ENCODE measurements at places on chromosomes 1 and 21.

DNA sequence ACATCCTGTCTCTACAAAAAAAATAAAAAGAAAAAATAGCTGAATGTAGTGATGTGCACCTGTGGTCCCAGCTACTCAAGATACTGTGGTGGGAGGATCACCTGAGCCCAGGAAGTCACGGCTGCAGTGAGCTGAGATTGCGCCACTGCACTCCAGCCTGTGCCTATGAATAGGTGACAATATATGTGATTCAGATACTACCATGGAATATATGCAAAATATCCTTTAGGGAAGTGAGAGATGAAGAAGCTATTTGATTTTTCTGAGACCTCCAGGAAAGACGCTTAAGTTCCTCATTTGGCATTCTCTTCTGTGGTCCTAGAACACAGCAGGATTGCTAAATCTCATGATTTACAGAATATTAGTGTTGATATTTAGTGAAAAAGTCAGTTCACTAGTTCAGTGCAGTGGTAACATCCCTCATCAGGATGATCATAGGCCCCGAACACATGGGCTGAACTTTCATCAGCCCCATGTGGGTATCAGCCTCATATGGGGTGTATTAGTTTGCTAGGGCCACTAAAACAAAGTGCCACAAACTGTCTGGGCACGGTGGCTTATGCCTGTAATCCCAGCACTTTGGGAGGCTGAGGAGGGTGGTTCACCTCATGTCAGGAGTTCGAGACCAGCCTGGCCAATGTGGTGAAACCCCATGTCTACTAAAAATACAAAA lies 6.0 kb upstream of the VASH2 start:
- no peak for DNase-seq

- no peak for DNase-seq
Observed at GRCh38 chr1:153485863-153486262, 25.4 kb upstream of the S100A7 start.

DNA sequence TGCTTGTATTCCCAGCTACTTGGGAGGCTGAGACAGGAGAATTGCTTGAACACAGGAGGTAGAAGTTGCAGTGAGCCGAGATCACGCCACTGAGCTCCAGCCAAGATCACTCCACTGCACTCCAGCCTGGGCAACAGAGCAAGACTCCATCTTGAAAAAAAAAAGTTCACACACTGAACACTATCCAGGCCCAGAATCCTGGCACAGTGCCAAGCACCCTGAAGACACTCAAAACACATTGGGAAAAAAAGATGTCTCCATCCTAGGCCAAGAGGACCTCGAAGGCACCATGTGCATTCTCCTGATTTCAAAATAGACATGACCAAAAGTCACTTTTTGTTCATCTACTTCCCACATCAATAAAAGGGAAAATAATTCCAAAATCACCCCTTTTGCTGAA lies 38.7 kb downstream of the SLC9A1 start:
- DNase-seq = no peak

DNA sequence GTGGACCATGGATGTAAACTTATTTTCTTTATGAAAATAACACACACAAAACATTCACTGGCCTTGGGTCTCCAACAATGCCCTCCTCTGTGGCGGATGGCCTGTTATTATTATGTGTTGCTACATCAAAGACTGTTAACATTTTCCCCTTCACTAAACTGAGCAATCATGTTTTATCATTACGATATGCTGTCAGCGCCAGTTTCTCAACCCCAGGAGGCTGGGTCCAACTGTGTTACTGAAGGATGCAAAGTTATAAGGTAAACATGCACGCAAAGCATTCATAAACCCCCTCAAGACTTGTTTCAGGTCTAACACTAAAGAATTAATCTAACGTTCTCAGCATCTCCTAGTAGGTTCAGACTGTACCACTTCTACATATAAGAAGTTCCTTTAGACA lies 6.0 kb upstream of the DUSP10 start:
- DNase-seq = no peak

- DNase-seq = no peak
Observed at GRCh38 chr1:223136086-223136485, 7.0 kb downstream of the TLR5 start.

GRCh38 chr1:15765495-15766194 lies 7.0 kb downstream of the FBLIM1 start:
- no peak for DNase-seq

GRCh38 chr1:112599477-112599876 lies 19.5 kb downstream of the ST7L start:
- DNase-seq = no peak

DNA sequence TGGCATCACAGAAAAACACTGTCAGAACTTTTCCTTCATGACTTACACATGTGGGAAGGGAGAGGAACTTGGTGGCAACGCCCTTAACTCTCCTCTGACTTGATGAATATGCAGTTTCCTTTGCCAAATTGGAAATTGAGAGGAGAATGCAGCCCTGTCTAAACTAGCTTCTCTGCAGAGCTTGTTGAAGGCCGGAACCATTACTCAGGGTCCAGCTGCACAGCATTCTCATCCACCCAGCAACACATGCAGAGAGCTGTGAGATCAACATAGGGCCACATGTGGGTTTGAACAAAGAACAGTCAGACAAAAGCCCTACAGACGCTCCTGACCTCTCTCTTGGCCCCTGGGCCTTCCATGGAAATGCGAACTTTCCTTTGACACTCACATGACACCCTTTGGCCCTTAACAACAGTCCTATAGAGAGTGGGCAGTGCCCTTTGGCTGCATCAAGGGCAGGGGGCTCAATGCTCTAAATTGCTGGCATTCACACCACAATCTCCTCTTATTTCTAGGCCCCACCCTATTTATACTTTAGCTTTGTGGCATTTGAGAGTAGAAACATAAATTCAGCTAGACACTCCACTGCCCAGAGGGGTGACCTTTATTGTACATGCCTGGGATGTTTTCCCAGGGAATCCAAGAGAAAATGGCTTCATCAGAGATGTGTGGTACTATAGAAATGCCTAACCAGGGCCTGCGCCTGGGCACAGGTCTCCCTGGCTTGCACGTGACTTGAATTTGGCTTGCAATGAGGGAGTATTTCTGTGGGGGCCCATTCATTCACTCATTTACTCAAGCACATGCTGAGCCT lies 64.4 kb downstream of the CDC7 start:
- no peak for DNase-seq

DNA sequence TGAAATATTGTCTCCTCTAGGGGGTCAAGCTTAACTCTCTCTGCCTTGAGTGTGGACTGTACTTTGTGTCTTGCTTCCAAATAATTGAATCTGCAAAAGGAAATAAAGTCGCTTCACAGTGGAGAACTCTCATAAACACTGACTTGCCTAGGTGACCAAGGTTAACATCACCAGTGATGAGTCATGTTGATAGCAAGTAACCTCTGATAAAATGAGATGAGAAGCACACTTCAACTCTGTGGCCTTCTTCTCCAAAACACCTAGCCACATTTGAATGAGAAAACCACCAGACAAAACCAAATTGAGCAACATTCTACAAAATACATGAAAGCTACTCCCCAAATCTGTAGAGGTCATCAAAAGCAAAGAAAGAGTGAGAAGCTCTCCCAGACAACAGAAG lies 37.6 kb downstream of the PDE4B start:
- no peak for DNase-seq

DNA sequence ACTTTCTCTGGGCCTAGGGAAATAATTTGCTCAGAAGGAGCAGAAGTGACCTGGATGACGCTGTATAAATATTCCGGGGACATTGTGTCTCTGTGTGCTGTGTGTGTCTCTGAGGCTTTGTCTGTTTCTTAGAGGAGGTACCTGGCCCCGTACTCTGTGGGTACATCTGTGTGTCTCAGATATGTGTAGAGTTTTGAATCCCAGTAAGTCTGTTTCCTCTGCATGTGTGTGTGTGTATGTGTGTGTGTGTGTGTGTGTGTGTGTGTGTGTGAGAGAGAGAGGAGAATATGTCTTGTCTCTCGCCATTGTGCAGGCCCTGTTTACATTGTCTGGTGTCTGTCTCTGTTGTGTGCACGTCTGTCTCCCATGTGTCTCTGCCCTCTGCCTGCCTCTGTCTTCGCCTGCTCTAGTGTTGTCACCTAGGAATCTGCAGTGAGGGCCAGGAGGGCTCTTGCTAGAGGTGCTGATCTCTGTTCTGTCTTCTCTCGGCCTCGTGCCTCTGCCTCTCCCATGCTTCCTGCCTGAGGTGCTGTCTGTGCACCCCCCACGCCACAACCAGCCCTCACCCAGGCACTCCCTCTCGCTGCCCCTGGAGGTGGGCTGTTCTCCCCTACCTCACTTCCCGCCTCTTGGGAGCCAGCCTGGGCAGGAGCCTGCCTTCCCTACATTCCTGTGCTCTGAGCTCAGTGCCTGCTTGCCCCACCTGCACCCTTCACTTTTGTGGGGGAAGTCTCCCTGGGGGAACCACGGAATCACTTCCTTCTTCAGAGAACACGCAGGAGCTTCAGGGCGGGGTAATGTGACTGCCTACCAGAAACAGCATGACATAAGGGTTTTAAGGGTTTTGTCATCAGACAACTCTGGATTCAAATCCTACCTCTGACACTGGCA lies 5.9 kb downstream of the MAP7D1 start:
- DNase-seq = peak; percentile 61

GRCh38 chr1:145751491-145752037 lies 32.3 kb downstream of the CD160 start:
- no peak for DNase-seq

GRCh38 chr1:85566890-85567289 lies 13.7 kb upstream of the CCN1 start:
- DNase-seq = no peak

- no peak for DNase-seq
Observed at GRCh38 chr1:53506355-53507050, 47.3 kb downstream of the DMRTB1 start.

DNA sequence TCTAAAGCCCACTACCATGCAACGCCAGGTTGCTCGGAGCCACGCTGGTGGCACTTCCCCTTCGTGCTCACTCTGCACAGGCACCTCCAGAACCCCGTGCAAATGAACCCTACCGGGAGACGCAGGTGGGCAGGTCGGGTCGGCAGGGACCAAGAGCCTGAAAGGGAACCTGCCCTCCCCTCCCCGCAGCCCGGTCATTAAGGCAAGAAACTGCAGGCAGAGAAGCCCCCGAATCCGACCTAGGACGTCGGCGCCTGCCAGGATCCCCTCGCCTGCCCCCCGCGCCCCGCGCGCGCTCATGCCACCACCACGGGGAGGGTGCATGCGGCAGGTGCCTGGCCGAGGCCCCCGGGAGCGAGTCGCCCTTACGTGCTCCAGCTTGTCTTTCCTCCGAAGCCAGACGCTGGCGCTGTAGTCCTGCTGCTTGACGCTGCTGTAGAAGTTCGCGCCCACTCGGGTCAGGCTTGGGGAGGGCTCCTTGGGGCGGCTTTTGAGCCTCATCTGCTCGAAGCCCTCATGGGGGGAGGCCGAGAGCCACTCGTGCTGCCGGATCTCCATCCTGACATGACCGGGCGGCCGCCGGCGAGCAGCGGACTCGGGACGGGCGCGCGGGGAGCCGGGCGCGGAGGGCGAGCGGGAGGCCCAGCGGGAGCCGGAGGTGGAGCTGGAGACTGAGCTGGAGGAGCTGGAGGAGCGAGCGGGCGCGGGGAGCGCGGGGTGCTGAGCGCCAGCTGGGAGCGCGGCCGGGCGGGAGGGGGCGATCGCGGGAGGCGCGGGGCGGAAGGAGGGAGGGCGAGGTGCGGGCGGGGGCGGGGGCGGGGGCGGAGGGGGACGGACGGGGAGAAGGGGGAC lies 552 bp downstream of the PLD5 start:
- DNase-seq = no peak

DNA sequence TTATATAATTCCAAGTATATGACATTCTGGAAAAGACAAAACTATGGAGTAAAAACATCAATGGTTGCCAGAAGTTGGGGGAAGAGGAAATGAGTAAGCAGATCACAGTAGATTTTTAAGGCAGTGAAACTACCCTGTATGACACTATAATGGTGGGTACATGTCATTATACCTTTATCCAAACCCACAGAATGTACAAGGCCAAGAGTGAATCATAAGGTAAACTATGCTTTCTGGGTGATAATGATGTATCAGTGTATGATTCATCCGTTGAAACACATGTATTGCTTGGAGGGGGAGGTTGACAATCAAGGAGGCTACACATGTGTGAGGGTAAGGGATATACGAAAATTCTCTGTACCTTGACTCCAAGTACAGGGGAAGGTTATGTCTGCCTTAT lies 862.7 kb downstream of the PLA2G4A start:
- no peak for DNase-seq

DNA sequence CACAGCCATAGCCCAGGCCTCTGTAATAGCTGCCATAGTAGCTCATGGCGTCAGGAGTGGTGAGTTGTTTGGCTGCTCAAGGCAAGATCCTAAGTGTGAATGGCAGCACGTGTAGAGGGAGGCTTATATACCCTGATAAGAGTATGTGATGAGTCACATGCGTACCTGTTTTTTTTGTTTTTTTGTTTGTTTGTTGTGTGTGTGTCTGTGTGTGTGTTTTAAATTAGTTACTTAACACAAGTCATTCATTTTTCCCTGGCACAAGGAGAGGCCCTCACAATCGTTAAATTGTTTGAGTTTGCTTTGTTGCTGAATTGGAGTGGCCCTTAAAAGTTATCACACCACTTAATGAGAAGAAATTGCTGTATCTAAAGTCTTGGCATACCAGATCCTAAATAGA lies at the start of gene KRTAP19-4:
Gene KRTAP19-4, minus strand, starts transcription at position 101 of the 400 bp plus-strand sequence. Its CDS starts 55 bp downstream, at position 46.
- DNase-seq = no peak

- DNase-seq = no peak
Observed at GRCh38 chr1:207645635-207646081, 725 bp downstream of the CR1L start.

DNA sequence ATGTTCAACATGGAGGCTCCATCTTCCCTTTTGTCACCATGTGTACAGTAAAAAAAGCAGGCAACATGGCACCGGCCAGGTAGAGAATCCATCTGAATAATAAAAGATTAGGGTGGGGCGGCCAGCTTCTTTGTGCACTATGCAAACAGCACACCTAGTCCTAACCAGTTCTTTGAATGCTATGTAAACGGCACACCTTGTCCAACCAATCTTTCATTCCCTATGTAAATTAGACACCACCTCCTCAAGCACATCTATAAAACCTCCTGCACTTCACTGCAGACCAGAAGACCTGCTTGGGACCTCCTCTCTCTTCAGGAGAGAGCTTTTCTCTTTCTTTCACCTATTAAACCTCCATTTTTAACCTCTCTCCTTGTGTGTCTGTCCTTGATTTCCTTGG lies 28.2 kb downstream of the TFB2M start:
- DNase-seq = no peak

DNA sequence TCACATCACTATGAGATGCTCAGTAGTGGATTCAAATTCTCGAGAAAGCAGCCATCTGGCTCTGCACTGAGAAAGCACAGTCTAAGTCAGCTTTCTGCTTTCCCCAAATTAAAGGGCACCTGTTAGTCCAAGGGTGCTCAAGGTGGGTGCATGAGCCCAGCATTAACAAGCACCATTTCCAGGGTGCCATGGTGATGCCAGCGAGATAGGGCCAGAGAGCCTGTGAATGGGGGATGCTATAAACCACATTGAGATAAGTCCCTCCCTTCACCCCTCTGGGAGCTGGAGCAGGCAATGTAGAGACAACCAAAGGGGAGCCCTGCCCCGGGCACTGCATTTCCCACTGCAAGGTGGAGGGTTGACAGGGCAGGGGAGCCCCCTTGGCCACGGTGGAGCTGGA lies 568.2 kb downstream of the AJAP1 start:
- no peak for DNase-seq
